ENCODE measurements at places on chromosomes 6 and 20.

DNA sequence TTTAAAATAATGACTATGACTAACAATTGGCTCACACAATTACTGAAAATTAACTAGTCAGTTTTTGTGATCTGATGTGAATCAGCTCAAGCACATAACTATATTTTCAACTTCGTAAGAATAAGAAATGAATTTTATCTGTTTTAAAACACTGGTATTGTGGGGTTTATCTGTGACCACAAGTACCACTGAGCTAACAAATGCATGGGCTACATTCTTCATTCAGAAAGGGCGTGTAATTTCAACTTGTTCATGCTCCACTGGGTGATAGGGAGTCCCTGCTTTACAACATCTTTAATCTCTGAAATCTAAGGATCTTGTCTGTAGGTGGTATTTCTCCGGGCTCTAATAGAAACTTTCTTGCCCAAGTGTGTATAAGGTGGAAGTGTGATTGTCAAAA is 1311.5 kb upstream of the GJE1 start:
- DNase-seq = no peak

GRCh38 chr20:63772781-63773518 is 33.4 kb downstream of the SLC2A4RG start:
- DNase-seq = no peak

DNA sequence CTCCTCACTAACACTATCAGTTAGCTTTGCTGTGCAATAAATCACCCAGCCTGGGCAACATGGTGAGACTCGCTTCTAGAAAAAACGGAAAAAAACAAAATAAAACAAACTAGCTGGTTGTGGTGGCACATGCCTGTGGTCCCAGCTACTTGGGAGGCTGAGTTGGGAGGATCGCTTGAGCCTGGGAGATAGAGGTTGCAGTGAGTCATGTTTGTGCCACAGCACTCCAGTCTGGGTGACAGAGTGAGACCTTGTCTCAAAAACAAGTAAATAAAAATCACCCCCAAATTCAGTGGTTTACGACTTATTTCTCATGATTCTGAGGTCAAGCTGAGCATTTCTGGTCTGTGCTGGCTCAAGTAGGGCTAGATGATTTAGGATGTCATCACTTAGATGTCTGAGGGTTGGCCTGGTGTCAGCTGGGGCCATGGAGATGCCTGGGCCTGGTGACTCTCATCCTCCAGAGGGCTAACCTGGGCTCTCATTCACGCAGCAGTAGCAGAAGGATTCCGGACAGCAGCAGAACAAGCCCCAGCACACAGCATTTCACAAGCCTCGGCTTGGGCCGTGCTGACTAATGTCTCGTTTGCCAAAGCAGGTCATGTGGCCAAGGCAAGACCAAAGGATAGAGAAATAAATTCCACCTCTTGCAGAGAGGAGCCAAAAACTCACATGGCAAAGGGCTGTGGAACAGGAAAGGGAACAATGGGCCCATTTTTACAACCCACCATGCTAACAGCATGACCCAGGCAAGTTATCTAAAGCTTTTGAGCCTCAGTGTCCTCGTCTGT is 32.5 kb downstream of the MGME1 start:
- DNase-seq = no peak

DNA sequence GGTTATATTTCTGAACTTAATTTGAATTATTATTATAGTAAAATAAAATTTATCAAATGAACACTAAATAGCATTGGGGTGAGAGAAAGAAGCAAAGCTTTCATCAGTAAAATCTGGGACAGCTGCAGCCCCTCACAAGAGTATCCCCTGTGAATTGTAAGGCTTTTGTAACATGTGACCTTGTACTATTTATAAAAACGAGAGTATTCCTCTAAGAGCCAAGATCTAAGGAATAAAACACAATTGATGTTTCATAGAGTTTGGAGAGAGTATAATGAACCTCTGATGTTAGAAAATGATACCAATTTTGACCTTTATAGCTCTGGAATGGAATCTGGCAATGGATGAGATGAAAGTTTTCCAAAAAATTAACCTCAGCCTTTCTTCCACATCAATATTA is 617.2 kb upstream of the ID4 start:
- DNase-seq = no peak

- DNase-seq = no peak
These were observed 1.1 kb upstream of the FOXQ1 start for GRCh38 chr6:1310628-1311399.

GRCh38 chr6:80356000-80356399 is 249.5 kb downstream of the BCKDHB start:
- DNase-seq = no peak

GRCh38 chr6:47520282-47520681 is 42.7 kb downstream of the CD2AP start:
- DNase-seq = no peak

- DNase-seq = no peak
These were observed 411.5 kb downstream of the PKHD1 start for GRCh38 chr6:51675922-51676275.

- no peak for DNase-seq
These were observed 180.0 kb downstream of the GJA10 start for GRCh38 chr6:90074161-90074850.

DNA sequence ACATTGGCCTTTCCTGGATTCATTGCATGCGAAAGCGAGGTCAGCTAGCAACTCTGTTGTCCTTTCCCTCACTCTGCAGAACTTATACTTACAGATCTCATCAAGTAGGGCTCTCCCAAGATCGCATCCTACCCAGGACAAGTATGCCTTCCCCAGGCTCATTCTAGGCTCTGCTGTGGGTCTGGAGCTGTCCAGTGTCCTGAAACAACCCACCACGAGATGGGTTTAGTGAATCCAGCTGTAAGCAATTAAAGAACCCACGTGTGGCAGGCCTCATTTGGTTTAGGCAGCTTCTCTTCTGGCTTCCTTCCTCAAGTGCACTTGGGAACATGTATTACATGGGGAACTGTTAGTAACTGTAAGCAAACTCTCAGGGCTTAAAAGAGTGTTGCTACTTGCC is 406.5 kb upstream of the CHD6 start:
- DNase-seq = no peak

GRCh38 chr6:111680015-111680712 is 74.5 kb upstream of the TRAF3IP2 start:
- no peak for DNase-seq

GRCh38 chr20:11454966-11455799 is 462.5 kb upstream of the BTBD3 start:
- no peak for DNase-seq

All from stimulated activated CD8-positive, alpha-beta memory T cell treated with anti-CD3 and anti-CD28 coated beads, Interleukin-7, amount 100 ng/mL, for 48 hours (primary cell).